Brain (organoid and tissue), 16 donors: ENCODE measurements at places on chromosomes 7 and 10. TPM values are rescaled to one million over a fixed set of nuclear protein-coding genes. Genes with fewer than 3 reads are reported as not detected.

GRCh38 chr7:28183627-28184026 is 3.0 kb upstream of the JAZF1 start:
- DNase-seq, result no peak

GRCh38 chr10:7243873-7244272 is 167.0 kb downstream of the SFMBT2 start:
- DNase-seq, result no peak

DNA sequence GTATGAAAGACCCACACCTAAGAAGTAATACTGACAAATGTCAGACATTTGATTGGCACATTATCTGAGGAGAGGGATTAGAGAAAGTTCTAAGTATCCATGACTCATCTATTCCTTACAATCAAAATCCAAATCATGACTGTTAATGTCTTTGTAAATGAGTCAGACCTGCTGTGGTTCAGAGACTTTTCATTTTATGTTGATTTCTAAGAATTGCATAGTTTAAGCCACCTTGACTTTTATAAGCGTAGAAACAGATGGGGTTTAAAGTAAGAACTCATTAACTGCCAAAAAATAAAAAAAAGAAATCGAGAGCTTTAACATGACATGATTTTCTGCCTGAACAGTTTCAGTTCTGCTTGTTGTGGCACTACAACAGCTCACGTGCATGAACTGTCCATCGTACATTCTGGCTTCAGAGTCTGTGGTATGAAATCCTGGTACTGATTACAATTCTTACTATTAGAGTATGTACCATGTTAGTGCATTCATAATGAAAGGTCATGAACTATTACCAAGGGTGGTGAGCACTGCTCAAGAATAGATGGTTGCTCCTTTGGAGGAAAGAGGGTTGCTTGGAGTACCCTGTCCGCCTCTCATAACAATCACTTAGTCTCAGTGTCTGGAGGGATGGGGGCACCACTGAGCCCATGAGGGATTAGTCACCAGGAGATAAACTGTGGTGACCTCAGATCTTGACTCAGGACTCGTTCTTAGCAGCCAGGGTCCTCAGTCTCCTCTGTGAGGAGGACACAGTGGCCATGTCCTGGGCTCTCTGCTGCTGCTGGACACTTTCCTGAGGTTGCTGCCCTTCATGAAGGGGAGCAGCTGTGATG is 42.2 kb downstream of the ACSM6 start:
- no peak for DNase-seq

GCK gene
- polyA plus RNA-seq, result 41.6 TPM

NRAP gene
- polyA plus RNA-seq, result 0.12 TPM

DNA sequence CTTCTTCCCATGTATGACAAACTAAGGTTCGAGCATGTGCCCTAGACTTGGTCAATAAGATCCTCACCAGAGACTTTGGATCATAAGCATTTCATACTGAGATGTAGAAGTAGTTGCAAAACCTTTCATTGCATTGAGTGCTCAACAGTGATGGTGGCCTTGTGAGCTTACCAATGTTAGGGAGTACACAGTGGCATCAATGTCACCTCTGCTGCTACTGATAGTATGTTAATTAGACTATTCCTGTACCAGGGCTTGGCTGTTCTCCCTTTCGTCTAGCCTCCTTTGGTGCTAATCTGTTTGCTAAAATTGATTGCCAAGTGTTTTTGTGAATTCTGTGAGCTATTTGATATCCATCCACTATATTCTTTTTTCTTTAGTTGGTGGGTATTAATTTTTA is 264.5 kb upstream of the SEMA3C start:
- no peak for DNase-seq

DNA sequence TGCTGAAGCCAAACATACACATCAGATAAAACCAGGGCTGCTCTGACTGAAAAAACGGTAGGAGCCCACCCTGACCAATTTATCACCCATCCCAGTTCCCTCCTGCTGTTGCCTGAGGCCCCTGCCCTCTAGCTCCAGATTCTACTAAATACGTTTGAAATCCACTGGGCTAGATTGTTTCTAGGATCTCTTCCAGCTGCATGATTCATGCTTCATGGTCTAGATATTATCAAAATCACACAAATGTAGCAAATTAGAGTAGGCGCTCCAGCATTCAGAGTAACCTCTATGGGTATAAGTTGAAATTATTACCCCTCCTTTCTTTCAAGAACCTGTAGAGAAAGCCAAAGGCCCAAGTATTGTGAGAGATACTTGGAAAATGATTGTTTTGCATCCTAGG is 151.2 kb upstream of the FAM13C start:
- DNase-seq, result no peak

- DNase-seq, result no peak
These were observed 198.3 kb downstream of the ADRA2A start for GRCh38 chr10:111275091-111275490.

C1GALT1 gene
- 8.5 TPM for polyA plus RNA-seq

C10orf67 gene
- polyA plus RNA-seq, result 0.27 TPM

SPDYE8 gene
- polyA plus RNA-seq, result not detected

DNA sequence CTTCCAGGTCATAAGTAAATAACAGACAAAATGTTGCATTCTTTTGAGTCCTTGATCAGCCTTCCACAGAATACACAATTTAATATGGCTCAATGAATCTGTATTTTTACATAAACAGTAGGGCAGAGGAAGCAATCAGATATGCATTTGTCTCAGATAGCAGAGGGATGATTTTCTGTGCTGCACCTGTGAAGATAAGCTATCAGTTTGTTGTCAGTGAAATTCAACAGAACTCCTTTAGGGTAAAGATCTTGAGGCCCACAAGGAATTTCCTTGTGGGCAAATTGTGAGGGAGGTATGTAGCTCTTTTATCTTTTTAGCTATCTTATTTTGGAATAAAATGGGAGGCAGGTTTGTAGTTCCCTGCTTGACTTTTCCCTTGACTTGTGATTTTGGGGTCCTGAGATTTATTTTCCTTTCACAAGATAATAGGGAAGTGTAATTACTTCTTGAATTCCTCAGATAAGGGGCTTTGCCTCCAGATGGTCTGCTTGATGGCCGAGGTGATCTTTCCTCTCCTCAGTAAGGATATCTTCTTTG is 60.8 kb upstream of the CYP2C18 start:
- DNase-seq, result no peak

GRID2IP gene
- polyA plus RNA-seq, result 0.25 TPM

GIMAP7 gene
- 2.2 TPM for polyA plus RNA-seq

DNA sequence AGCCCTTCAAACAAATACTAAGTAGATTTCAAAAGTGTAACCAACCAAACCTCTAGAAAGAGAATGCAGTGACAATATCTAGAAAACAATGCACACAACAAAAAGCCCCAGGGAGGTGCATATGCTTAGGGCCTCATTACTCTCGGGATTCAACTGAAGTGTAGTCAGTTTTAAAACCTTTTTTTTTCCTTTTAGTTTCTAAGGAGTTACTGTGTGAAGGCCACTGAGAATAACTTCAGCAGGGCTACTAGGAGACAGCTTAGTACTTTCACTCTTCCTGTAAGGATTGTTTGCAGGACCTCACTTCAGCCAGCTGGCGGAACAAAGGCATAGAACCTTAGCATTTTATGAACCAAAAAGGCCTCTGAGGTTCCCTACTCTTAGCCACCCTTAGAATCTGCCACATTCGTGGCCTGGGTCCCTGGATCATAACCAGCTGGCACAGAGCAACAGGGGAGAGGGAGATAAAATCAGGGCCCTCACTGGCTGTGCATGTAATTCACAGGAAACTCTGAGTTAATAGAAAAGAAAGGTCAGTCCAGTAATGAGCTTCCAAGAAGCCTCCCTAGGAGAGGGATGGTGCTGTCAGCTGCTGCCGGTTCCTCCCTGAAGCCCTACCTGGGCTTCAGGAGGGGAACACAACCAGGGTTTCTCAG is 3.6 kb downstream of the VOPP1 start:
- no peak for DNase-seq

DNA sequence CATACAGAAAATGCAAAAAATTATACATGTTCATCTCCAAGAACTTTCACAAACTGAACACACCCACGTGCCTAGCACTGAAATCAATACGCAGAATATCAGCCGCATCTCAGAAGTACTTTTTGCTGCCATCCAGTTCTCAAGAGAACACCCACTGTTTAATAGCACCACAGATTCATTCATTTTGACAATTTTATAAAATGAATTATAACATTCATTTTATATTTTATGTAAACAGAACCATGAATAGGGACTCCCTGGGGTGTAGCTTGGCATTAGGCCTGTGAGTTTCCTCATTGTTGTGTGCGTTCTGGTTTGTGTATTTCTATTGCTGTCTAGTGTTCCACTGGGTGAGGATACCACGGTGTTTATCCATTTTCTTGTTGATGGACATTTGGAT is 77.3 kb upstream of the PIP4K2A start:
- DNase-seq, result no peak

SLC16A9 gene
- 3.4 TPM for polyA plus RNA-seq

CDK1 gene
- polyA plus RNA-seq, result 30.6 TPM

MACC1 gene
- not detected for polyA plus RNA-seq

PGAM1 gene
- 278 TPM for polyA plus RNA-seq

DNA sequence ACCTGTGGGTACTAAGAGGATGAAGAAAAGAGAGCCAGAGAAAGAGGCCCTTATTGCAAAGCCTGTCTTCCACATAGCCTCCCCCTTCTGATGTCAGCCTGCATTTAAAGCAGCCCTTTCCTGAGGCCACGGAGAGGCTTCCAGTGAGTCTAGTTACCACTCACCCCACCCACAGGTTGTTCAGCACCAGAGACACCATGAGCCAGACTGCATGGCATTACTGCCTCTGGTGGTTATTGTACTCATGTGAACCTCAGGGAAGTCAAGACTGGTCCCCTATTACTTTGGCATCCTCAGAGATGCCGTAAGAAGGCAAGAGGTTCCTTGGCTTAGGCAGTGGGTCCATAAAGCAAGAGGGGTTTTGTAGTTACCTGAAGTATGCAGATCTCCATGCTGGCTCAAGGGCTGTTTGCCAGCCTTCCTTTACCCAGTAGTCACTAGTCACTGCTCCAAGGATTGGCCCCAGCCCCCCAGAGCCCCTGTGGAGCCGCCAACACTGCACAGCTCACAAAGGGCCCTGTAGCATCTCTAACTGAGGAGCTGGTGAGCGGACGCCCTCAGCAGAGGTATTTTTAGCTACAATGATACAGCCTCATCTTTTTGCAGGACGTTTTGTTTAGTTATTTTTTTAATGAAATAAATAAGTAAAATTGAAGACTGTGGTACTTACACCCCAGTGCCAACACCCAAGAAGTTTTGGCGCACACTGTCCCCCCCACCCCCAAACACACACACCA is 20.7 kb downstream of the LRRC4 start:
- no peak for DNase-seq

NKX2-3 gene
- not detected for polyA plus RNA-seq

SAMD9 gene
- 0.14 TPM for polyA plus RNA-seq

GRCh38 chr10:73501651-73502050 is 5.8 kb upstream of the PPP3CB start:
- no peak for DNase-seq

SYCE1 gene
- polyA plus RNA-seq, result 2.9 TPM

FANK1 gene
- polyA plus RNA-seq, result 1.2 TPM

DNA sequence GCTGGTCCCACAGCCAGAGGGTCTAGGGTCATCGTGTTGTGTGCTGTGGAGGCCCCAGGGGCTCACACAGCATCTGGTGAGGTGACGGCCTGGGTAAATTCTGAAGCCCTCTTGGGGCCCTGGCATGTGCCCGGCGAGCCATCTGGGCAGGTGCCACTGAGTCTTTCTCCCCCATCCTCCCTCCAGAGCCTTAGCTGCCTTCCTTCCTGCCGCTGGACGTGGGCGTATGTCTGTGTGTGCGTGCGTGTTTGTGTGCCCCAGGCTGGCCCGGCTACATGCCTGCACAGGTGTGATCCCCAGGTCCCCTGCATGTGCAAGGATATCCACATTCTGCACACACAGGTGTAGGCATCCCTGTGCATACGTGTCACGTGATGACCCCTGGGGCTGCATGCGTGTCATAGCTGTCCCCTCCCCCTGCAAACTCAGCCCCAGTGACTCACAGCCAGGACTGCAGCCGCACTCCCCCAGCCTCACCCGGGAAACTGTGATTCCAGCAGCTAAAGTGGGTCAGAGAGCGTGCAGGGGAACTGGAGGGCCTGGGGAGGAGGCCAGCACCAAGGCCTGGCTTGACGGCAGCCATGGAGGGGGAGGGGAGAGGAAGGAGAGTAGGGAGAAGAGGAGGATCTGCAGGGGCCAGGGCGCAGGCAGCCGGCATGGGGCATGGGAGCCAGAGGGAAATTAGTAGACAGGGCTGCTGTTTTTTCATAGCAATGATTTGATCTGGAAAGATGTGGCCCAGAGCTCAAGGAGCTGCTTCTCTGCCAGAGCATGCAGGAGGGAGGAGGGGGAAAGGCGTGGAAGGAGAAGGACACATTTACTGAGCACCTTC is 46.4 kb downstream of the ELFN1 start:
- DNase-seq, result no peak

- DNase-seq, result no peak
These were observed 18.4 kb upstream of the STEAP2 start for GRCh38 chr7:90192876-90193750.

DNA sequence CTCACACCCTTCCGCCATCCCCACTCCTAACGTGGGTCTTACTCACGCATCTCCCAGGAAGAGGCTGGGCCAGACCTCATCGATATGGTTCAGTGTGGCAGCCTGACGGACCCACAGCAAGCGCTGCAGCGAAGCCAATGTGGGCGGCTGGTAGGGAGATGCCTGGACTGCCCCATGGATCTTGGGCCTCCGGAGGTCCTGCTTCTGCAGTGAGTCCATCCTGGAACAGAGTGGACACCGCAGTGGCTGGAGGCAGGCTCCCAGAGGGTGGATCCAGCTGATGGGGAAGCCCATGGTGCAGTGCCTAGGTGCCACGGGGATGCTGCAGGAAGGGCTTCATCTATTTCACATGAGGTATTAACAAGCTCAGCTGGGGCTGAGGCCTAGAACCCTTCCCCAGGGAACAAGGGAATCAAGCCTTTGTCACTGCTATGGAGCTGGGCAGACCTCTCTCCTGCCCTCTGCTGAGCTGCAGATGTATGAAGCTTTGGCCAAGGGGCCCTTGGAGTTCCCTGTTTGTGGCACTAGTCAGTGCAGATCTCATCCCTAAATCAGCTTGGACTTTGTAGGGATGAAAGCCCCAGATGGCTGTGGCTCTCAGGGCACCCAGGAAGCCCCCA is 13.7 kb upstream of the SAMD8 start:
- peak; percentile 8 for DNase-seq

DNA sequence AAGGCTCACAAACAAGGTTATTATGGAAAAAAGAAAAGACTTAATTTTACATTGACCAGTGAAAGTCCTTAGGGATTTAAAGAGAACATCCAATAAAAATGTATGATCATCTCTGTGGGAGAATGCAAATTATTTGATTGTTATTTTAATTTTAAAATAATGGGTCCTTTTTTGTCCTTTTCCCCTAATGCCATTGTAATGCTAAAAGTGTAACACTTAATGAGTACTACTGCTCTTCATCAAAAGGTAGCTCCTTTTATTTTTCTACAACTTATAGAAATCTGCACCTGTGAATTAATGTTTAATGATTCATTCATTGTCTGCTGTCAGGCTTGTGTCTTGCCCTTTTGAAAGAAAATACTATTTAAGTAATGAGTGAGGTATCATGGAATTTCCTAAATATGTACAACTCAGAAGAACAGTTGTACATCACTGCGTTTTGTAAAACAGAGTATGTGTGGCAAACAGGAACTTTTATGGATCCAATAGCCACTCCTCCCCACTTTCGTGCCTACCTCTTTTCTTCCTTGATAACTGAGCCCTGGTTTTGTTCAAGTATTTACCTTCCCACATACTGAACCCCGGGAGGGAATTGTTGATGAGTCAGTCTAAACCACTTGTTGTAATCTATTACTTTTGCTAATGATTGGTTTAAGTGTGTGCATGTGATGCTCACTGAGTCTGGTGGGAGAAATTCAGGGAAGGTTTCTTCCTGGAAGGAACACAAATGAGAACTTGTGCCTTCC is 19.9 kb upstream of the TRUB1 start:
- DNase-seq, result no peak

AKR1C4 gene
- not detected for polyA plus RNA-seq
